ENCODE measurements at places on chromosomes 1 and 21.

DNA sequence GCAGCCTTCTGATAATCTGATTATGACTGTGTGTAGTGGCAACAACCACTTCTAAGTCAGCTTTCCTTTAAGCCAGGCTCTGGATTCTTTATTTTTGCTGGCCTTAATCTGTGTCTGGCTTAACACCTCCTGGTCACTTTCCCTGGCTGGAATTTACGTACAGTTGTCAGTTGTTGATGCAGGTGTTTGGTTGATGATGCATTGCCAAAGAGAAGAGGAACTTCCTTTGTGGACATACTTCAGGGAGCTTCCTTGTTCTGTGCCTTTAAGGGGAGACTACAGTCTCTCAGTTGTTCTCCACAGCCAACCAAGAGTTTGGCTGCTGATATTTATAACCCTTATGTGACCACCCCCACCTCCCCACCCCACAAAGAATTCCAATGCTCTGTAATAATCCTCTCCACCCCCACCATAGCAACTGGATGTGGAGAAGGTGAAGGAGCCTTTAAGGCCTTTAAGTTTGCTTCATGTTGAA, 96.0 kb upstream of the BMP8A start:
- no peak for DNase-seq

- DNase-seq: no peak
These were observed 62.9 kb upstream of the ATP1A1 start for GRCh38 chr1:116310180-116310579.

DNA sequence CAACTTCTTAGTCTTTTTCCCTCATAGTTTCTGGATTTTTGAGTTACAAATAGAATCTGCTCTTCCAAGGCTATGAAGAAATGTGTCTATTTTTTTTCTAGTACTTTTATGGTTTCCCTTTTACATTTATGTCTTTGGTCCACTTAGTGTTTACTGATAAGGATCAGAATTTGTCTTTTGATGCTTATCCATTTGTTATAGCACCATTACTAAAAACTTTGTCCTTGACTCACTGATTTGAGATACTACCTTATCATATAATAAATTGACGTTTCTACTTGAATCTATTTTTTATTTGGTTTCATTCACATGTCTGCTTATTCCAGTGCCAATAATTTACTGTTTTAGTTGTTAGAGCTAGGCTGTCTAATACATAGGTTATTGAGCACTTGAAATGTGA, 161.1 kb upstream of the DPYD start:
- DNase-seq: no peak

GRCh38 chr1:172609528-172609927, 49.4 kb upstream of the FASLG start:
- no peak for DNase-seq

DNA sequence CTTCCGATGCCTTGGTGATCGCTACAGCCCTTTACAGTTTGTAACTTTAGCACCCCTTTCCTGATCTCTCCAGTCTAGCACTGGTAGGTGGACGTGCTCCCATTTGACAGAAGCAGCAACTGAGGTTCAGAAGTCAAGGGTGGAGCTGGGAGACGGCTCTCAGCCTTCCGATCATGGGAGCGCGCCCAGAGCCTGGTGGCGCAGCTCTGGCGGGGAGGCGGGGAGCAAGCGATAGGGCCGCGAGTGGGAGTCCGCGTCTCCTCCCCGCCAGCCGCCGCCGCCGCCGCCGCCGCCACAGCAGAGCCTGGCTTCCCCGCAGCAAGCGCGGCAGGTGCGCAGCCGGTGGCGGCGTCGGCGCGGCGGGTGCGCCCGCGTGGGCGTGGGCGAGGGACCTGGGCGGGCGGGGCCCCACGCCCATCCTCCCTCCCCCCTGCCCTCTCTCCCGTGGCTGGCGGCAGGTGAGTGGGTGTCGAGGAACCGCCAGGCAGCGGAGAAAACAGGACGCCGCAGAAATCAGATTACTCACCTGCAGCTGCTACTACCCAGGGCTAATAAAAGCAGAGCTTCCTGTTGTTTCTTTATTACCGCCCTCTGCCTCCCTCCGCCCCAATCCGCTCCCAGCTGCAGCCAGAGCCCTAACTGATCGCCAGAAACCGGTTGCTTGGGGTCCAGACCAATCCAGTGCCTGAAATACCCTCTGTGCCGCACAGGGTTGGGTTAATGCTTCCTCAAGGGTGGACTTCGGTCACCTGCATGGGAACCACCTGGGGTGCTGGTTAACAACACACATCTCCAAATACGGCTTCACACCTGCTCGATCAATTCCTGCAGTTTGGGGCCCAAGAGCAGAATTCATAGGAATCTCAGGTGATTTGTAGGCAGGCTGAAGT, 60.2 kb upstream of the ID3 start:
- DNase-seq: peak; percentile 66

- DNase-seq: no peak
These were observed 2032.3 kb downstream of the MRPL39 start for GRCh38 chr21:23574932-23575331.

GRCh38 chr1:12460121-12460520, 157.9 kb downstream of the DHRS3 start:
- DNase-seq: no peak

- peak; percentile 34 for DNase-seq
These were observed 12.1 kb downstream of the EPHA10 start for GRCh38 chr1:37752583-37753471.

GRCh38 chr1:233081735-233082134, 131.3 kb downstream of the NTPCR start:
- no peak for DNase-seq

DNA sequence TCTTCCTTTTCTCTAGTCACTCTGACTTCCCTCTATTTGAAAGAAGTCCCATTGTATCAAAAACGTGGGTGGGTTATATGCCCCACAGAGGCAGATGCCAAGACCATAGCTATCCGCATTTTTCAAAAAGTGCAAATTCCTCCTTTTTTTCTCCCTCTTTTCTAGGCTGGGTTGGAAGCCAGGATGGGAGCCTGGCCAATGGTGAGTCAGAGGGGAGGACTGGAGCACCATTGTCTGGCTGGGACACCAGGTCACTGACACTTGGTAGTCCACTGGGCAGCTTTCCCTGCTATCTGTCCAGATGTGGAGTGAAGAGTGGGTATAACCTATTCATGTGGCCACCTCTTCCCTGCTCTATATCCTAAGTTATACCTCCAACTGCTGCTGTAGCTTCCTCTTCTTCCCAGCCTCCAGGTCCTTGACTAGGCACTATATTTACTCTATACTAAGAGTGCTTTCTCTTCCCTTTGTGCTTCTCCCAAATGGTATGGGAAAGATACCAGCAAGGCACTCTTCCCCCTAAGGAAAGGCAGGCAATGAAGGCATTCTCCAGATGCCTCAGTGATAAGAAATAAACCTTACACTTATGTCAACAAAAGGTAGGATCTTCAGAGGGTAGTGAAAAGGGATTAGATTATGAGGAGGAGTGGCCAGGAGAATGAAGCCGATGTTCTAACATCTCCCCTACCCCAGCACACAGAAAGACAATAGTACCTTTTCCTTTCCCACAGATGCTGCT, 12.9 kb downstream of the PI4KB start:
- no peak for DNase-seq

GRCh38 chr1:10325521-10325920, 73.3 kb upstream of the PGD start:
- DNase-seq: no peak

- DNase-seq: no peak
These were observed 12.8 kb downstream of the SPATA46 start for GRCh38 chr1:162363823-162364222.

DNA sequence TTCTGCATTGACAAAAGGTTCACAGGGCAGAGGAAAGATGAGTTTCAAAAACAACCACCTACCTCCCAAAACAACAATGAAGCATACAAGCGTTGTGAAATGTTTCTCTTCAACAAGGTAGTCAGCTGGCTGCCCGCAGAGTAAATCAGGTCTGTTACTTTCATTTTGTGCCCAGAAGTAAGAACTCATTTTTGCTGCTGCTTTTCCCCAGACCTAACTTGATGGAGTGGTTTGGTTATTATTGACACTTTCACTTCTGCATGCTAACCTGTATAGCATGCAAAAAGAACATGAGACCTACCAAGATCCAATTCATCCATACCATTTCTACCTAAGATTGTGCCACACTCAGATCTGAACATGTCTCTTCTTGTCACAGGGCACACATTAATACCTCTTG, 1.3 kb downstream of the SLC9C2 start:
- DNase-seq: no peak

DNA sequence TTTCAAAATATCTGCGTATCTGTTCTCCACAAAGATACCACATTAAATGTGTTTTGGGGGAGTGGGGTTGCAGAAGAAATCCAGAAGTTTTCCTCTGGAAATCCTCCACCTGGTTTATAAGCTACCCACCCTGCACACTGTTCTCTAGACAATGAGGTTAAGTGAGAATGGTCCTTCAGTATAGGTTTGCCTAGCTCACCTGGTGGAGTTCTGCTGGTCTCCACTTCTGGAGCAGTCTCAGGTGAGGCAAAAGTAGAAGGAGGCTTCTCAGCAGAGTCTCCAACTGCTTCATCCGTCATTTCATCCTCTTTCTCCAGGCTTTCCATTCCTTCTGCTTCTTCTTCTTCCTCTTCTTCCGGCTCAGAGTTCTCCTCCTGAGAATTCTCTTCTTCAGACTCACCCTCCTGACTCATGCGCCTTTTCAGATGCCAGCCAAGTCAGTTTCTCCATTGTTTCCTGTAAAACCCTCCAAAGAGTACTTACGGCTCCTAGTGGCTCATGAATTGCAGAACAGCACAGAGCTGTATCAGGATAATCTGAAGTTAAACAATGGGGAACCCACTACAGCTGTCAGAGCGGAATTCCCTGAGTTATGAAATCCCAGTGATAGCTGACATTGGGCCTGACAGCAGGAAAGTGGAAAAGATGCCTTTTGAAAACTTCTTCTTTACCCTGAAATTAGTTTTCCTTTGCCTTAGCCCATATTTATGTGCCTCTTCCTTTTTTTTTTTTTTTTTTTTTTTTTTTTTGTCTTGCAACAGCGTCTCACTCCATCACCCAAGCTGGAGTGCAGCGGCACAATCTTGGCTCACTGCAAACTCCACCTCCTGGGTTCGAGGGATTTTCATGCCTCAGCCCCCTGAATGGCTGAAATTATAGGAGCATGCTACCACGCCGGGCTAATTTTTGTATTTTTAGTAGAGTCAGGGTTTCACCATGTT, 38.5 kb downstream of the MSTO1 start:
- peak; percentile 56 for DNase-seq

GRCh38 chr21:41016472-41016871, 151.5 kb upstream of the BACE2 start:
- no peak for DNase-seq

DNA sequence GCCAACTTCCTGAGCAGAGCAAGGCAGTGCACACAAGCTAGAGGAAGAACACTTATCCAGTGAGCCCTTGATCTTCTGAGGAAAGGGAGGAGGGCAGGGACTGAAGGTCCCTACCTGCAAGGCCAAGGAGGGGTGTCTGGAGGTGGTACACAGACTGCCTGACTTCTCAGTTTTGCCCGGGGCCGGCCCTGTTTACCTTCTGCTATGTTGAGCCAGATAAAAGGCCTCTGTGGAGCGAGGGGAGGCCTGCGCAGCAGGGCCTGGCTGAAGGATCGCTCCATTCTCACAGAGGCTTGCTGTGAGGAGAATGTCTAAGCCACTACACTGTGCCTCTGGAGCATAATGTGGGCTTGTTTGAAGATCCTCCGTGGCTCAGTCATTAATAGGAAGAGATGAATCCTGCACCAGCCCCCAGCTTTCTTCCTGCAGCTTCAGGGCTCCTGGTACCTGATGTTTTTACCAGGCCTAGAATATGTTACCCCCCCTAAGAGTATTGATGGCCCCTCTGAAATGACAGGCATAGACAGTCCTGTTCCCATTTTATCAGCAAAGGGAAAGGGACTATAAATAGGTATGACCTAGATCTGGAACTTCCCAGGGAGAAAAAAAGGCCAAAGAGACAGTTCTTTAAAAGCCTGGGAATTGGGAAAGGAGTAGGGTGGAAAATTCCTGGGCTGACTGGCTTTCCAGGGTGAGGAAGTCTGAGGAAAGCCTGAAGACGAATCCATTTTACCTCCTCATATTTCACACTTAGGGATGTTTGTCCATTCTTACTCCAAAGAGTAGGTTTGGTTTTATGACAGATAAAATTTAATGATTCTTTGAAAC, 4.7 kb downstream of the POGK start:
- DNase-seq: no peak

DNA sequence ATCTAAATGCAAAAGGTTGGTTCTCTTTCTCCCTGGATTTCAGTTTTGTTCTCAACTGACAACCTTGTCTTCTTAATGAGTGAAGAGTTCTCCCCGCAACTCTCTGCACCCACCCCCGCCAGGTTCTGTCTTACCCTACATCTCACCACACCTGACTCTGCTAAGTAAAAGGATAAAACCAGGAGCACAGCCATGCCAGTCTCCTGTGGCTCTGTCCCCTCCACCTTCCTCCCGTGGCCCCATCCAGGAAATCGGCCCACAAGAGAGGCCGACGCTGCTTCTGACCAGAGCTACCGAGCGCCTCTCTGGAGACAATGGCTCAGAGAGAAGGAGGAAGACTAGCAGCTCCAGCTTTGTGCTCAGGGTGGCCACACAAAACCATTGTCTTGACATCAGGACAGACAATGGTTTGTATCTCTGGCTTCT, 72.2 kb downstream of the PLEKHA6 start:
- DNase-seq: peak; percentile 29

DNA sequence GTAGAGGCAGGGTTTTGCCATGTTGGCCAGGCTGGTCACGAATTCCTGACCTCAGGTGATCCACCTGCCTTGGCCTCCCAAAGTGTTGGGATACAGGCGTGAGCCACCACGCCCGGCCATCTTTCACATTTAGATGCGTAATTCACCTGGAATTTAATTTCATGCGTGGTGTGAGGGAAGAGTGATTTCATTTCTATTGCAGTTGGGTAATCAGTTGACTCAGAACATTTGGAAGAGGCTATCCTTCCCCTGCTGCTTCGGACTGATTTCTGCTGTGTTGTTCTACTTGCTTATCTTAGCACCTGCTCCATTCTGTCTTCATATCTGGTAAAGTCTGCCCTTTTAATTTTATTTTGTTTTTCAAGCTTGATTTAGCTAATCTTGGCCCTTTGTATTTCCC, 19.1 kb downstream of the DIP2A start:
- no peak for DNase-seq

GRCh38 chr21:43634618-43635017, 24.7 kb downstream of the HSF2BP start:
- DNase-seq: no peak

DNA sequence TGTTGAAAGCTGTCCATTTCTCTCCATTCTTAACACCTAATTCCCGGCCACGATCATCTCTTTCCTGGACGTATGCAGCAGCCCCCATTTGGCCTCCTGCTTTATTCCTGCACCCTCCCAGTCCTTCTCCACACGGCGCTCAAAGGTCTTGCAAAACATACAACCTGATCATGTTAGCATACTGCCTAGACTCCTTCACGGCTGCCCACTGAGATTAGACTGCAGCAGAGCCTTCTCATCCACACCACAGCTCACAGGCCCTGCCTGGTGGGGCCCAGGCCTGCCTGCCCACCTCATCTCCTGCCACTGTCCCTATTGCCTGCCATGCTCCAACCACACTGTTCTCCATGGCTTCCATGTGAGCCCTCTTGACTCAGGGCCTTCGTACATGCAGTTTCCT, 2.7 kb downstream of the GOLT1A start:
- no peak for DNase-seq
